ENCODE measurements at places on chromosomes 12 and 14. TPM values are rescaled to one million over a fixed set of nuclear protein-coding genes. Genes with fewer than 3 reads are reported as not detected.

- H3K36me3 ChIP-seq: no peaks in the 10 kb centered on the region
- H3K4me1 ChIP-seq: no peaks in the 10 kb centered on the region
- H3K27ac ChIP-seq: no peak overlapping the region
- H3K27me3 ChIP-seq: peaks cover 12% of the 10 kb centered on the region
Observed at GRCh38 chr12:112924986-112925385, 13.3 kb upstream of the OAS3 start.

DNA sequence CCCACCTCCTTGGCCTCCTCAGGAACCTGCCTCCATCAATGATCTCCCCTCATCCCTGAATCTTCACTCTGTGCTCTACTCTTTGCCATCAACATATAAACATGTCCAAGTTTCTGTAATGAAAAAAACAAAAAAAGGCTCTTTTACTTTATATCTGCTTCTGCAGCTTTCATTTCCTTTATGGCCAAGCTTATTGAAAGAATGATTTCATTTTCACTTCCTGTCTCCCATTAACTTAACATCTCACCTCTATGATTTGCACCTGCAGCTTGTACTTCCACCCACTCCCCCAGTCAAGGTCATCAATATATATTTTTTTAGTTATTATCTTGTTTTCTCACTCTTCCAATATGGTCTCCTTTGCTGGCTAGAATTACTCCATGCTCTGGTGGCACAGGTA lies 15.6 kb upstream of the RNU6-7 start:
- DNase-seq: no peak
- H3K27me3 ChIP-seq: no peaks in the 10 kb centered on the region
- H3K27ac ChIP-seq: no peak overlapping the region
- H3K4me1 ChIP-seq: no peaks in the 10 kb centered on the region
- no peaks in the 10 kb centered on the region for H3K36me3 ChIP-seq

DNA sequence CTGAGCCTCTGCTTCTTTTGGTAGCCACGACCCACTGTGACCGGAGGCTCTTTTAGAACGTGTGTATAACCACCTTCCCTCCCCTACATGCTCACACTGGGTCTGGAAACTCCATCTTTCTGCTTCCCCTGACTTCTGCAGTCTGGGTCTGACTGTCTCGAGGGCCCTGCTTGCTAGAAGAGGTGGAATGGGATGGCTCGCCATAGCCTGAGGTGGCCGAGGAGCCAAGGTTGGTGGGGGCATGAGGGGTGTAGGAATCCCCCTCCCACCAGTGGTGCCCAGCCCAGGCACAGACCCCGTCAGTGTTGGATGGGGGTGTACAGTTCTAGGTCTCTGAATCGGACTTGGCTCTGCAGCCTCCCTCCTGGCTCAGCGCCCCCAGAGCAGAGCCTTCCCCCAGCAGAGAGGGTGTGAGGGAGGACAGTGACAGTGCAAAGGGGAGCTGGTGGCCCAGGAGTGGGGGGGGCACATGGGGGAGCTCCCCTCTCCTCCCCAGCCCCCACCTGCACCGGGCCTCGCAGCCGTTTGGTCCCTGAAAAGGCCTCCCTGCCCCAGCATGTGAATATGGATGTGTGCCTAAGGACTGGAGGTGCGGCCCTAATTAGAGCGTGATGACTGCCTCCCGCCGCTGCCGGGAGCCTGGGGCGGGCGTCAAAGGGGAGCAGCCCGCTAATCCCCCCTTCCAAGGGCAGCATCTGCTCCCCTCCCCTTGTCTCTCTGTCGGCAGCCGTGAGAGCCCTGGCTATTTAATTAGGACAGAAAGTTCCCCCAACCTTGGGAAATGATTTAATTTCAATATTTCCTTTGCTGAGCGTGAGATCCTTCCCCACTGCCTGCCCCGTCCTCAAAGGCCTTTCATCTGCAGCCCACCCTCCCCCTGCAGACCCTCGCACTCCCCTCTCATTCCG lies 196.2 kb upstream of the C14orf180 start:
- H3K27me3 ChIP-seq: peaks cover 10% of the 10 kb centered on the region
- H3K4me1 ChIP-seq: no peaks in the 10 kb centered on the region
- H3K4me3 ChIP-seq: no peak overlapping the region
- no peak for DNase-seq

DNA sequence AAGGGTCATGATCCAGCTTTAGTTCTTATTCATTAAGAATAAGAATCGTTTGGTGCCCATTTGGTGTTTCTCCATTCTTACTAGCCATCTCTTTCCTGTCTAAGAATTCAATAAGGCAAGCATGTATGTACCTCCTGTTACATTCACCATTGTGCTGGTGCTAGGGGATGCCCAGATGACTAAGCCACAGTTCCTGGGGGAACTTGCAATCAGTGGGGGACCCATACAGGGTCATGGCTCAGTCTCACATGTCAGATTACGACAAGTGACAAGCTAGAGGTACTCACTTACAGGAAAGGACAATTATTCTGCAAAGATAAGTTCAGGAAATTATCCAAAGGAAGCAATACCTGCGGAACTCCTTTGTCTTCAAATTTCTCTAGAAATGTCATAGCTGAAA lies 125.4 kb downstream of the STXBP6 start:
- H3K4me1 ChIP-seq: peaks cover 6% of the 10 kb centered on the region
- H3K4me3 ChIP-seq: no peak overlapping the region
- no peak for DNase-seq

- H3K27me3 ChIP-seq: peaks cover 8% of the 10 kb centered on the region
- peak; percentile 73 for DNase-seq
- H3K4me1 ChIP-seq: peaks cover 18% of the 10 kb centered on the region
- H3K27ac ChIP-seq: peak overlapping the region; percentile 1
- H3K36me3 ChIP-seq: no peaks in the 10 kb centered on the region
Observed at GRCh38 chr12:52372216-52373154, 5.2 kb upstream of the KRT85 start.

DNA sequence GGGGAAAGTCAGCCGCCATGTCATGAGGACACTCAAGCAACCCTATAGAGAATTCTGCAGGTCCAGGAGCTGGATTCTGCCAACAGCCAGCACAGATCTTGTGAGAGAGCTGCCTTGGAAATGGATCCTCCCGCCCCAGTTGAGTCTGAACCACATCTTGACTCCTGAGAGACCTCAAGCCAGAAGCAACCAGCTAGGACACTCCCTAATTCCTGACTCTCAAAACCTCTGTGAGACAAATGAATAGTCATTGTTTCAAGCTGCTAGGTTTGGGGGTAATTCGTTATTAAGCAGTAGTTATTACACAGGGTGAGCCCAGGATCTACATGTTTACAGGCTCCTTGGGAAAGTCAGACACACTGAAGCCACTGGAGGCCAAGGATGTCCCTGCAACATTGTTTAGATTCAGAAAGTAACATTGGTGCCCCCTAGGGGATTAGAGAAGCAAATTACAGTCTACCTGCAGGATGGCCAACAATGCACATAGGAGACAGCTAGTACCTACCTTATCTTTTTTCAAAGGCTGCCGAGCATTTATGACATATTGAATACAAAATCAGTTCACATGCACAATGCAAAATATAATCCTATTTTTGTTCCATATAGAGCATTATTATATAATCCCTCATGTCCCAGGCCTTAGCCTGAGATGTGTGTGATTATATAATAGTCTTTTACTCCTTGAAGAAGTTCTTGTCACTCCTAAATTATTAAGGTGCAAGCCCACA lies 57.9 kb upstream of the FICD start:
- peak; percentile 13 for DNase-seq
- H3K4me3 ChIP-seq: no peak overlapping the region
- H3K27me3 ChIP-seq: no peaks in the 10 kb centered on the region
- H3K27ac ChIP-seq: no peak overlapping the region
- H3K4me1 ChIP-seq: no peaks in the 10 kb centered on the region
- no peaks in the 10 kb centered on the region for H3K36me3 ChIP-seq

Gene PLBD1
- total RNA-seq: 1.1 TPM

Gene OVCH1
- total RNA-seq: not detected

Gene PIWIL1
- total RNA-seq: not detected

Gene PSMD9
- total RNA-seq: 63.4 TPM

Gene CACNA1C
- 1.5 TPM for total RNA-seq

Gene CAPRIN2
- total RNA-seq: 23.1 TPM
